ENCODE measurements at places on chromosomes 4 and X.

DNA sequence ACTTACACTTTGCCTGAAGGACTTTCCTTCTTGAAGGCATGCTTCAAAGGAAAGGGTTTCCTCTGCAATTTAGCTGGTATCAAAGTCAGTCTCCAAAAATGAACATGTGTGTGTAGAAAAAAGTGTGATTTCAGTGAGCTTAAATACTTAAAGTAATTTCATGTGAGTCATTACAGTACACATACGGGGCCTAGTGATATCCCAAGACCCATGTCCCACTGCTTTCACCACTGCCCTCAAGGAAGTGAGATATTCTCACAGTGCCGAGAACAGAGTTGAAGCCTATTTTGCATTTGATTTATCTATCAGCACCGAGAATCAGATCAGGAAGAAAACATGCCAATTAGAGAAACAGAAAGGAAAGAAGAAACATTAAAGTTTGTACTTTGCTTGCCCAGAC lies 61.0 kb downstream of the CHST7 start:
- no peak for DNase-seq

DNA sequence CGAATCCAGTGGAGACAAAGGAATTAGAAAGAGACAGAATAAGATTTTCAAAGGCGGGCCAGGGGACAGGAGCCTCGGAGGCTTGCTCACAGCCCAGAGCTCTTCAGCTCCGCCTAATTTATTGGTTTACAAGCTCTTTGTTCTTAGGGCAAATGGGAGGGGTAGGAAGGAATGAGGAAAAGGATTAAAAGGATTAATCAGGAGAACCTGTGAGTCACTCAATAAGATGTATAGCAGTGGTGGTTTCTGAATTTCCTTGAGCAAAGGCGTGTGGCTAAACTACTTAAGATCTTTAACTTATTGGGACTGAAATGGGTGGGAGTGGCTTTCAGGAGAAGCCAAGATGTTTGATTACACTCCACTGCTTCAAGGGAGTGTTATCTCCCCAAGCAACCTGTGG lies 456.0 kb upstream of the SPANXN1 start:
- no peak for DNase-seq

GRCh38 chrX:153861151-153861550 lies 24.8 kb downstream of the L1CAM start:
- no peak for DNase-seq

DNA sequence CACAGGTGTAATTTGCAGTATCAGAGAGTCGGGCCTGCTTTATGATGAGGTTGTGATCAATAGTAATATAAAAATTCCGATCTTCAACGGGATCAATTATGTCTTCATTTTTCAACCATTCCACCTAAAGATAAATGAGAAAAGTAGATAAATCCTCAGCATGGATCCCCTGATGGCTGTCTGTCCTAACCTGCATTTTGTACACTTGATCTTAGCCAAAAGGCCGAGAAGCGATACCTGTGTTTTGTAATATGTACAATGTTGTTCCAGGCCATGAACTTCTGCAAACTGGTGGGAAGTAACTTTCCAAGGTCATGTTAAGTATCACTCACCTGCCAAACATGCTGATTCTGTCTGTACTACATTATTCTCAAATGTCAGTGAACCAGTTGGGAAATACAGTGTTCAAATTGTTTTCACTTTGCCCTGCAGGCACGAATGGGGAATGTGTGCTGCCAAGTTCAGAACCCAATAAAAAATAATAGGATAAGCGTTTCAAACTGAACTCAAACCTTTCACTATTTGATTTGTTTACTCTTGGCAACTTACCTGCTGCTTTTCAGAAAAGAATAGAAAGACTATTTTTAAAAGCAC lies 298.1 kb downstream of the UNC5C start:
- no peak for DNase-seq

DNA sequence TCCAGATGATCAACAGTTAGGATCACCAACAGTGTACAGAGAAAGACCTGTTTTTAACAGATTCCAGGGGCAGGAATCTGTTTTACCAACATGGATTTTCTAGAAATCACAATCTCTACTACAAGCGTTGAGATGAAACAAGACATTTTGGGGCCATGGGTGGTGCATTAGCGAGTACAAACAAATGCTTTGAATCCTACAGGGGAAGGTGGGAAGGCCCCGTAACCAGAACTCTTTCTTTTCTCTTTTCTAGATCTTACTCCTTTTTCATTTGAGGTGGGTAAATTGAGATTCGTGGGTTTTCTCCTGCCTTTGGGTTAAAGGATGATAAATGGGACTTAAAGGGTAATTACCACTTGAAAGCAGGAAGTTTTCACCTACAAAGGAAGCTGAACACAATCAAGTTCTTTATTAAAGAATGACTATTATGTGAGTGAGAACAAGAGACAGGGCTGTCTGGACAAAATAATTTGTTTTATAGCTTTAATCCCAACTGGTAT lies 189.9 kb upstream of the ANXA3 start:
- no peak for DNase-seq

DNA sequence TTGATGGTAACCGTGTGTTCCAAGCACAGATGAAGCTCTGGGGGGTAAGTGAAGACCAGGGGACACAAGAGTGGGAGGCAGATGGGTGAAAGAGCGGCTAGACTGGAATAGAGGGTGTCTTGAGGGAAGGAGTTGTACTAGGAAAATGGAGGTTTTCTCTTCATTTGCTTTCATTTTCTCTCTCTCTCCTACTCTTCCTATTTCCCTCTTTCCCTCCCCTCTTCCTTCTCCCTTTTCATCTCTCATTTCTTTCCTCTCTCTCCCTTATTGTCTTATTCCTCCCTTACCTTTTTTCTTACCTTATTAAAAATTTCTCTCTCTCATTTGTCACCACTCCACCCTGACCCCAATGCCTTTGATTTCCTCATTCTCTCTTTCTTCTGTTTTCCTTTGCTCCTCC lies 3.0 kb downstream of the ITGB1BP2 start:
- DNase-seq: no peak

DNA sequence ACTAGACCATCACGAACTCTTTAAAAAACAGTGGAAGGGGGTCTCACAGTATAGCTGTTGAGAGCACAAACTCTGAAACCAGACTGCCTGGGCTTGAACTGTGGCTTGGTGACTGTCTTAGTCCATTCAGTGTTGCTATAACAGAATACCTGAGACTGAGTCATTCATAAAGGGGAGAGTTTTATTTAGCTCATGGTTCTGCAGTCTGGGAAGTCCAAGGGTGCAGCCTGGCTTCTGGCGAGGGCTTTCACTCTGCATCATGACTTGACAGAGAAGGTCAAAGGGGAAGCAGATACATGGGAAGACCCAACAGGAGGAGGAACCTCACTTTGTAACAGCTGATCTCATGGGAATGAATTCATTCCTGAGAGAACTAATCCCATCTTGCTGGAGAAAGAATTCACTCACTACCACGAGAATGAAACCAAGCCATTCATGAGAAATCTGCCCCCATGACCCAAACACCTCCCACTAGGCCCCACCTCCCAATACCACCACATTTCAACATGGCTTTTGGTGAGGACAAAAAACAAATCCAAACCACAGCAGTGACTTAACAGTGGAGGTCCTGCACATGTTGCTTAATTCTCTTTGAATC lies 116.7 kb upstream of the STOX2 start:
- no peak for DNase-seq

DNA sequence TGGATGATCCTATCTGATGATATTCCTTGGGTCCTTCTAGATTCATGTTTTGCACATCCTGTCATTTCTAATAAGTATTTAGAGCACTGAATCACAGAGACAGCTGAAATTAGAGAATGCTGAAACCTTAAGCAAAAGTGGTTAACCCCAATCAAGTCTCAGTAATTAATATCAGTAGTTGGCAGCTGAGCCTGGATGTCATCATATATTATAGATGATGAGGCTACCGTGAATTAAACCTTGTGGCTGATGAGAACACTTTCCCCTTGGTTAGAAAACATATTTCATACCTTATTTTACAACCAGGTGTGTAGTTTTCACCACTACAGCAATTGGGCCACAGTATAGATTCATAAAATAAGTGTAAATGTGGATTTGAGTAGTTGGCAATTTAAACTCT lies 499.0 kb downstream of the PDGFC start:
- peak; percentile 8 for DNase-seq

GRCh38 chrX:9707306-9708033 lies 58.2 kb downstream of the GPR143 start:
- no peak for DNase-seq

- no peak for DNase-seq
Measured at GRCh38 chr4:150135134-150135772, 57.0 kb downstream of the DCLK2 start.

GRCh38 chr4:157741642-157742041 lies 431.2 kb downstream of the GASK1B start:
- DNase-seq: no peak

GRCh38 chrX:84064814-84065213 lies 123.2 kb downstream of the RPS6KA6 start:
- no peak for DNase-seq

GRCh38 chr4:59412739-59413138 lies 1787.4 kb upstream of the ADGRL3 start:
- no peak for DNase-seq

- no peak for DNase-seq
Measured at GRCh38 chr4:14289708-14290107, 662.2 kb upstream of the BOD1L1 start.

DNA sequence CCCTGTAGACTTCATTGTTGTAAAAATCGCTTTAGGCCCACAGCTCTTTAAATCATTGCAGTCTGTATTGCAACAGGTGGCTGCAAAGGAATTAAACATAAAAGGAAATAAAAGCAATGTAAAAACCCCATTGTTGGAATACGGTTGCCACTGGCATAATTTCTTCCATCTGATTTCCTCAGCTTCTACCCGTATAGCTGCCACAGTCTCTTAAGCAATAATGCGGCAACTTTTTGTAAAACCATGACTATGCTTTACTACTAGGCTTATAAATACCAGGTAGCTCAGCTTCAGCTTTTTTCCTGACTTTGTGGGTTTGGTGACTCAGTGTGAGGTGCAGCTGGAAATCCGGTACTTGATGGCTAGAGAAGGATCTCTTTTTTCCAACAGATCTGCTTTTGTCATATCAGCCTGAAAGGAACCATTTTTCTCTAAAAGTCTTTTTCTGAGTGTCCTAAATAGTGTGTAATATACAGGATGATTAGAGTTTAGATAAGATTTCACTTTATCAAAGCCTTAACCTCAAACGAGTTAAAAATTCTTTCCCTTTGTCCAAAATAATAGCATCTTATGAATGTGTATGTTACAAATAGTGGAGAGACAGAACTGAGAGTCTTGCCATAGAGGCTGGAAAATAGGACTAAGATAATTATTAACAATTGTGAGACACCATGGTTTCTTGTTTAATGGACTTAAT lies 268.0 kb downstream of the ADGRL3 start:
- no peak for DNase-seq

GRCh38 chr4:77126809-77127208 lies 30.2 kb upstream of the CCNG2 start:
- DNase-seq: no peak

DNA sequence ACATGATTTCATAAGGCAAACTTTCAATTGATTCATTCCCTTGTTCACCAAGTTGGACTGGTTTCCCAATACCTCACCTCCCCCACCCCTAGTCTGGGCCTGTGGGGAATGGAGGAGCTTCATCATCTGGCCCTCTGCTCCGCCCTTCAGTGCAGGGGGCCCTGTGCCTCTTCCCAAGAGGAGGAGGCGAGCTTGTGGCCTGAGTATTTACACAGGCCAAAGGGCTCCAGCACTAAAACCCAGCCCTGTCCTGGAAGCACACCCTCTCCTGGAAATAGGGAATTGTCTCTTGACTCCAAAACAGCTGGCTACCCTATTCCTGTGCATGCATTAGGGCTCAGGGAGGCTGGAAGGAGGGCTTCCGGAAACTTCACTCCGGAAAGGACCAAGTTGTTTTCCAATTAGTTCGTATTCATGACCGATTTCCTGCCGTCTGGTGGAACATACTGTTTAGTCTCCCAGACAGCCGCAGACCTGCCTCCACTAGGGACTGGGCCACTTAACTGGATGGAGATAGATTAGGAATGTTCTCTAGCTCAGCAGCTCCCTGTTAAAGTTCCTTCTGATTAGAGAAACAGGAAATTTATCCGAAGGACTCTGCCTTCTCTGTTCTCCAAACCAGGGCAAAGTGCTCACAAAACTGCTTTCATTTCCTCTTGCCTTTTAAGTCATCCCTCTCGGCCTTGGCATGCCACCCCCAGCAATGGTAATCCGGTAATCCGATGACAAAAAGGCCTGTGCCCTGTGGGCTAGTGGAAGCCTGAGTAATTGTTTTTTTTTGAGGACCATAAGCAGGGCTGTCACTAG lies 5.8 kb downstream of the SRPX2 start:
- DNase-seq: peak; percentile 96

DNA sequence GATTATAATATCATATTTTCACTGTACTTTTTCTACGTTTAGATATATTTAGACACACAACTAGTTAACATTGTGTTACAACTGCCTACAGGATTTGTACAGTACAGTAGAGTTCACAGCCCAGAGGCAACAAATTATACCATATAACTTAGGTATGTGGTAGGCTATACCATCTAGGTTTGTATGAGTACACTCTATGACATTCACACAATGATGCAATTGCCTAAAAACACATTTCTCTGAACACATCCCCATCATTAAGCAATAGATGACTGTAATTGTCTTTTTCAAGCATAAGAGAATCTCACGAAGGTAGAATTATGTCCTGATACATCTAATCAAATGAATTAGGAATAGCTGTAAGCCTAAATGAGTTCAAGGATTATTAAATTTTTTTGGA lies 12.3 kb upstream of the TIGD2 start:
- no peak for DNase-seq

GRCh38 chr4:21645776-21646175 lies 302.8 kb downstream of the KCNIP4 start:
- no peak for DNase-seq

DNA sequence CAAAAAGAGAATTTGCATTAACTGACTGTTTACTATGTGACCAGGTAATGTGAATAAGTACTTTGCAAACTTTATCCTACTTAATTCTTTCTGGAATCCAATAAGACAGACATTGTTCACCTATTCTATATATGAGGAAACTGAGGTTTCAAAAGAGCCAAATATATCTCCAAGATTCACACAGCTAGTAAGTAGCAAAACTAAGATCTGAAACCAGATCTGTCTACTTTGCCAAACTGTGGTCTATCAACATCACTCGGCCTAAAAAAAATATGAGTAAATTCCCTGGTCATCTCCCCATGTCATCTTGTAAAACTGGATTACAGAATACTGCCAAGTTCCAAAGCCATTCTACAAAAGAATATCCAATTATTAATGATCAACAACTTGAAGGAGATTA lies 52.8 kb downstream of the ANAPC10 start:
- no peak for DNase-seq

DNA sequence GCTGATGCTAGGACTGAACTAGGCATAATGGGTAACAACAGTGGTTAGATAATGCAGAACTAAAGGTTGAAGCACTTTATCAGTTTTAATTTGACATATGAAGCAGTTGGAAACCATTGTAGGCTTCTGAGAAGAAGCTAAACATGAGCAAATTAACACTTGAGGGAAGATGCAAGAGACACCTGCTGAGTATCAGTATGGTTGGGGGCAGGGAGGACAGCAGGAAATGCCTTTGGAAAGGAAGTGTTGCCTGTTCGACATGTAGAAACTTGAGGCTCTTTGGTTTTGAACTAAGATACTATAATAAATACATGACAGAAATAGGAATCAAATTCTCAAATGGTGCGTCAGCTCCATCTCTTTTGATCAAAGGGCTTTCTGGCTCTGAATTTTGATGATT lies 115.6 kb downstream of the FHIP1A start:
- DNase-seq: no peak

All from fibroblast of gingiva (primary cell).